ENCODE measurements at places on chromosomes 11 and 22.
A peak's percentile ranks its signal among the peaks of the same experiment; 100 is the strongest.

GRCh38 chr11:75813124-75813523, 1.9 kb upstream of the UVRAG start:
- no peak for DNase-seq

DNA sequence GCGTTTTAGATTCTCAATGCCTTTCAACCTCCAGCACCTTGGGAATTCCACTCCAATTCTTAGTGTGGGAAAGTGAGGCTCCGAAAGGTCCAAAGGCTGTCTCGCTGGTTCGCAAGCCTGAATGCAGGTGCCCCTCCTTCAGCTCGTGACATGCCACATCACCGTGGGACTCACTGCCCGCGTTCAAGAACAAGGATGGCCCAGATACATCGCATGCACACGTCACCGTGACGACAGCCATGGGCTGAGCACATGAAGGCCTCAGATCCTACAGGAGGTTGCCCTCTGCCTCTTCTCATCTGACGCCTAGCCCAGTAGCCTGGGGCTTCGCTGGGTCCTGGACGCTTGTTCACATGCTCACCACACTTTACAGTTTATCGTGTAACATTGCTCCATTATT, 4.4 kb upstream of the LINC01488 start:
- DNase-seq: no peak

- DNase-seq: no peak
Observed at GRCh38 chr11:72405009-72405408, 29.3 kb downstream of the CLPB start.

- DNase-seq: no peak
Observed at GRCh38 chr11:112783945-112784322, 177.3 kb upstream of the NCAM1 start.

DNA sequence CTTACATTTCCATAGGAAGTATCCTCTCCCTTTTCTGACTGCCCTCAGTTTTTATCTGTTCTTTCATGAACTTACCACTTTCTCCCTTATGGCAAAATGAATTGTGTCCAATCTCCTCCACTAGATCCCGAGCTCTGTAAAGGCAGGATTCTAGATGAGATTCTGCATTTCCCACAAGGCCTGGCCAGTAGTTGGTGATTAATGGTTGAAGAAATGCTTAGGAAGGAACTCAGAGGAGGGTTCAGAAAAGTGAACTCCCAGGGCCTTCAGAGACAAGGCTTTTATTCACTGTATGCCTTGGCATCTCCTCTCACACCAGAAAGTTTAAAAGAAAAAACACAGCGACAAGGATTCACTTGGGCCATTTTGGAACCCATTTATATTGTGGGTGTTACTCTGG, 66.2 kb downstream of the CCDC81 start:
- no peak for DNase-seq

GRCh38 chr11:35923452-35923851, 20.4 kb upstream of the LDLRAD3 start:
- DNase-seq: peak; percentile 21

DNA sequence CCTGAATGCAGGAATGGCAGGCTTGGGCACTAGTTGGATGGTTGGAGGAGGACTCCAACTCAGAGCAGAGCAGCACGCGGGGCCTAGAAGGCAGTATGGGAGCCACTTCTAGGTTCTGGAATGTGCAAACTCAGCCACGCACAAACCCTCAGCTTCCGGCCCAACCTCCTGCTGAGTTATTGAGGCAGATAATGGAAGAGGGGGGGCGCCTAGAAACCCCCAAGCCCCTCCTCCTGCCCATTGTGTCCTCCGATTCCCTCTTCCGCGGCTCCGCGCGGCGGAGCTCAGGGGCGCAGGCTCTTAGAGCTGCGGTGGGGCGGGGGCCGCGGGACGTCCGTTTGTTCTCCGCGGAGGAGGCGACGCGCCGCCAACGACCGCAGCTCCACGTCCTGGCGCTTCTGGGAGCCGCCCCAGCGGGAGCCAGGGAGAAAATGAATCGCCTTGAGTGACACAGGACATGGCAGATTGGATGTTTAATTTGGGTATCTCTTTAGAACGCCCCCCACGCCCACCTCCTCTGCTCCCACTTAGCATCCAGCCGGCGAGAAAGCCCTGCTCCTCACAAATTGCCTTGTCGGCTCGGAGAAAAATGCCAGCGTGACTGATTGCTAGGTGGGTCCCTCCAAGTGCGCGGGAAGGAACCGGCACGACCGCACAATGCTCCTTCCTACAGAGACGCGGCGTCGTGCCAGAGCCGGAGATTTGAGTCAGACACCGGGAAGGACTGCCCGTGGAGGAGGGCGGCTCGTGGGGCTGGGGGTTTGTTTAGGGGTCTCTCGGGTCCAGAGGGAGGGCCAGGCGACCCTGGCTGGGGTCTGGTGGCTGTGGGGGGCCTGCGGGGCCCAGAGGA, 144.6 kb downstream of the NECTIN1 start:
- peak; percentile 78 for DNase-seq

DNA sequence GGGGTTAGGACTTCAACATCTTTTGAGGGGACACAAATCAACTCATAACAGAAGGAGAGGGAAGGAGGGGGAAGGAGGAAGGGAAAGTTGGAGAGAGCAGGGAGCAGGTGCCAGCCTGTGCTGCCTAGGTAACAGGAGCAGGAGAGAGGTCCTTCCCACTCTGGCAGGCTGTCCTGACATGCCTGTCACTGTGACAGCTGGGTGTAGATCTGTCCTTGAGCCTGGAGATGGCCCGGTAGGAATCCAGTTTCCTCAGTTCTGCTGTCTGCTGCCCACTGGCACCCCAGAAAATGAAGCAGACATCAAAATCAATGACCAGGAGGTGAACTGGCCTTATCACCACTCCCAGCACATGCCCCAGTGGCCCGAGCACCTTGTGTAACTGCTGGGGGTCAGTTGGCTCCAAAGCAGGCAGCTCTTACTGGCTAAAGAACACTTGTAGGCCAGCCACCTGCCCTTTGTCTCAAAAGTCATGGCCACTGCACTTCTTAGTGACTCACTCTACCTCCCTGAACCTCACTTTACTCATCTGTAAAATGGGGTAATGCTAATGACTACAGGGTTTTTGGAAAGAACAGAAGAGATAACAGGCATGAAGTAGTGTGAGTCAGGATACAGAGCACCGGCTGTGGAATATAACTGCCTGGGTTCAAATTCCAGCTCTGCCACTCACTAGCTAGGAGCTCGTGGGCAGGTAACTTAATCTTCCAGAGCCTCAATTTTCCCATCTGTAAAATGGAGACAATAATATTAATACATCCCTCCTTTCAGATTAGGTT, 8.0 kb upstream of the TSPAN18 start:
- DNase-seq: no peak

DNA sequence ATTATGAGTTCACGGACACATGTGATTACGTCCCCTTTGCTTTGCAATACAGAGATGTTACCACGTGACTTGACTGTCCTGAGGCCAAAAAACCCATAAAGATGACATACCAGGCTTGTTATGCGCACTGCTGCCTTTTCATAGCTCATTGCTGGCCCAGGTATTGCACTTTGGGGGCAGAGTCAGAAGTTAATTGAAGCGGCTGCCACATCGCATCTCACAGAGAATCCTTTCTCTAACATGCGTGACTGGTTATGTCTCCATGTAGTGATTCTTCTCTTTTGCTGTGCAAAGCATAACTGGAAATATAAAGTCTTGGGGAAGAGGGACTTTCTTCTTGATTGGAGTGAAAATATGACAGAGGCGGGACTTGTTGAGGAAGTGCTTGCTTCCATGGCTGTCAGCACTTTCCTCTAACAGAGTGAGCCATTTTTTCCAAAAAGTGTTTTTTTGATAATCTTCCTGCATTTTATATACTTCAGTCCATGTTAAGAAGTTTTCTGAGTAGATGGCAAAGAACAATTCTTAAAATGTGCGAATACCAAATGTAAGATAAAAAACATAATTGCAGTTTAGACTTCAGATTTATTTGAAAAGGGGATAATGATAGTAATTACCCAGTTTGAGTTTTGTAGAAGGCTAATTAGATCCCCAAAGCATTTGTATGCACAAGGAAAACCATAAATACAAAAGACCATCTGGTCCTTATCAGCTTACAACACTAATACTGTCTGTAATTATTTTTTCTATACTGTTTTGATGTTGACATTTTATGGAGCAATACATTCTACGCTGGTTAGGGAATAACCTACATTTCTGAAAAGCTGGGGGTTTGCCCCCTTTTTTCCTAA, 324.6 kb upstream of the MTNR1B start:
- DNase-seq: peak; percentile 23

- DNase-seq: no peak
Observed at GRCh38 chr11:66904055-66904454, 47.2 kb downstream of the LRFN4 start.

GRCh38 chr11:17548444-17548843, 1.4 kb downstream of the OTOG start:
- DNase-seq: no peak

DNA sequence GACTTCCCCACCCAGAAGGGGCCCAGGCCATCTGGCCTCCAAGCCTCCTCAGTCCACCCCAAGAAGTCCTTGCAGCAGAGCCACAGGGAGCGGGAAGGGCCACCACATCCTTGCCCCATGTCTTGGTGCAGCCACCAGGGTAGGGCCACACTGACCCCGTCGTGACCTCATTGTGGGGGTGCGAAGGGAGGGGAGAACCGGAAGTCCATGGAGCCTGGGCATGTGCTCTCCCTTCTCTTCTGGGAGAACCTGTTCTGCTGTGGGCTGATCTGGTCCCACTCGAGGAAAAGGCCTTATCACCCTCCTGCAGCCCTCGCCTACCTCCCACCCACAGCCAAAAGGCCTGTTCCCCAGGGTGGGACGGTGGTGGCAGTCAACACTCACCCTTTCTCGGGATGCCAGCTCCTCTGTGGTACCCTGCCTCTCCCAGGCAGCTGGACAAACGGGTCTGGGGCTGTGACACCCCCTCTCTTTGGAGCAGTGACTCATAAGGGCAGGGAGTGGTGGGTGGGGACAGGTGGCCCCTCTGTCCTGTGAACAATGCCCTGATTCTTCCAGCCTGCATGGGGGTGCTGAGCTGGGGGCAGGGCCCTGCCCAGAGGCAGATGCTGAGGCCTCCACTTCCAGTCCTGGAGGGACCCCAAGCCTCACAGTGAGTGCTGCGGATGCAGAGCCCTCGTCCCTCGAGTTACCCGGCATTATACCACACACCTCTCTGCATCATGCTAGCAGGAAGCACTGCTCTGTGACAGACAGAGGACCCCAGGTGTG, 14.6 kb upstream of the CTSD start:
- no peak for DNase-seq

DNA sequence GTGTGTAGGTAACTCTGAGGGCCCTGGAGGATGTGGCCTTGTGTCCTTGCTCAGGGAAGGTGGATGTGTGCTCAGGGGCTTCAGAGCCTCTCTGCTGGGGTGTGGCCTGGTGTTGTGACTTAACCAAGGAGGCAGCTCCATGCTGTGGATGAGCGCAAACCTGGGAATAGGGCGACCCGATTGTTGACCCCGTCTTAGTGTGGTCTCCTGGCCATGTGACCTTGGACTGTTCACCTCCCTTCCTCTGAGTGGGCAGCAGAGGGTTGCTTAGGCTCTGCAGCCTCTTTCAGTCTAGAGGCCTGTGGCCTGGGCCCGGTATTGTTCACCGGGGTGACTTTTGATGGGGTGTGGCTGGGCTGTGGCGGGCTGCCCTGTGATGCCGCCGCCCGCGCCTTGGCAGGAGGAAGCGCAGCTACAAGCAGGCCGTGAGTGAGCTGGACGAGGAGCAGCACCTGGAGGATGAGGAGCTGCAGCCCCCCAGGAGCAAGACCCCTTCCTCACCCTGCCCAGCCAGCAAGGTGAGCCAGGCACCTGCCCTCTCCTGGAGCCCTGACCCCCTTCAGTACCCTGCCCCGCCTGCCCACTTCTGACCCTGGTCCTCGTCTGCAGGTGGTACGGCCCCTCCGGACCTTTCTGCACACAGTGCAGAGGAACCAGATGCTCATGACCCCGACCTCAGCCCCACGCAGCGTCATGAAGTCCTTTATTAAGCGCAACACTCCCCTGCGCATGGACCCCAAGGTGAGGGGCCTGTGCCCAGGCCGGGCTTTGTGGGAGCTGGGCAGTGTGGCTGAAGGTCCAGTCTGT, 16.7 kb downstream of the INCENP start:
- no peak for DNase-seq
